ENCODE measurements at places on chromosomes 5 and 9.

DNA sequence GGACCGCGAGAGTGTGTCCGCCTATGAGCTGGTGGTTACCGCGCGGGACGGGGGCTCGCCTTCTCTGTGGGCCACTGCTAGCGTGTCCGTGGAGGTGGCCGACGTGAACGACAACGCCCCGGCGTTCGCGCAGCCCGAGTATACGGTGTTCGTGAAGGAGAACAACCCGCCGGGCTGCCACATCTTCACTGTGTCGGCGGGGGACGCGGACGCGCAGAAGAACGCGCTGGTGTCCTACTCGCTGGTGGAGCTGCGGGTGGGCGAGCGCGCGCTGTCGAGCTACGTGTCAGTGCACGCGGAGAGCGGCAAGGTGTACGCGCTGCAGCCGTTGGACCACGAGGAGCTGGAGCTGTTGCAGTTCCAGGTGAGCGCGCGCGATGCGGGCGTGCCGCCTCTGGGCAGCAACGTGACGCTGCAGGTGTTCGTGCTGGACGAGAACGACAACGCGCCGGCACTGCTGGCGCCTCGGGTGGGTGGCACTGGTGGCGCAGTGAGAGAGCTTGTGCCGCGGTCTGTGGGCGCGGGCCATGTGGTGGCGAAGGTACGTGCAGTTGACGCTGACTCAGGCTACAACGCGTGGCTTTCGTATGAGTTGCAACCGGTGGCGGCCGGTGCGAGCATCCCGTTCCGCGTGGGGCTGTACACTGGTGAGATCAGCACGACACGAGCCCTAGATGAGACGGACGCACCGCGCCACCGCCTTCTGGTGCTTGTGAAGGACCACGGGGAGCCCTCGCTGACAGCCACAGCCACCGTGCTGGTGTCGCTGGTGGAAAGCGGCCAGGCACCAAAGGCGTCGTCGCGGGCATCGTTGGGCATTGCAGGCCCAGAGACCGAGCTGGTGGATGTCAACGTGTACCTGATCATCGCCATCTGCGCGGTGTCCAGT is 1.8 kb downstream of the PCDHA7 start:
- no peak for DNase-seq

GRCh38 chr5:36740259-36740898 is 134.0 kb downstream of the SLC1A3 start:
- DNase-seq: no peak

DNA sequence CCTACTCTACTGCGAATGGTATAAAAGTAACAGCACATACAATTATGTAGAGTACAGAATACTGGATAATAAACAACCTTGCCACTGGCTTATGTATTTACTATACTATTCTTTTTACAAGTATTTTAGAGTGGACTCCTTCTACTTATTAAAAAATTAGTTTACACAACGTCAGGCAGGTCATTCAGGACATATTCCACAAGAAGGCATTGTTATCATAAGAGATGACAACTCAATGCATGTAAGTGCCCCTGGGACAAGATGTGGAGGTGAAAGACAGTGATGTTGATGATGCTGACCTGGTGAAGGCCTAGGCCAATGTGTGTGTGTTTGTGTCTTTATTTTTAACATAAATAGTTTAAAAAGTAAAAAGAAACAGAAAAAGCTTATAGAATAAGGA is 421.7 kb downstream of the CDH12 start:
- DNase-seq: no peak

DNA sequence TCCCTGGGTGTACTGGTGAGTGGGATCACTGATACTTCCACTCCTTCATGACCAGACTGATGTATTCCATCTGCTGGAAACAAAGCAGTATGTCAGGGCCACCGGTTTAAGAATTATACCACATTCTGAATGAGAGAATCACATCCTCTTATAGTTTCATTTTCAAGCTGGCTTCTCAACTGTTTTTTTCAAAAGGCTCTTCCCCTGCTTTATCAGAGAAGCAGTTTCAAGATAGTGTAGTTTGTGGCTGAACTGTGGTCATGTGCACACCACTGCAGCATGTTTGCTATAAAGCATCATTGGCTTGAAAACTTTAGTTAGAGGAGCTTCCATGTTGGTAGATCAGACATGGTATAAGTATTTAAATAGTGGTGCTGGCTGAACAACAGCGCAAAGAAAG is 450.5 kb upstream of the CDH10 start:
- no peak for DNase-seq

- no peak for DNase-seq
These were observed 500 bp downstream of the URM1 start for GRCh38 chr9:128371630-128372117.

DNA sequence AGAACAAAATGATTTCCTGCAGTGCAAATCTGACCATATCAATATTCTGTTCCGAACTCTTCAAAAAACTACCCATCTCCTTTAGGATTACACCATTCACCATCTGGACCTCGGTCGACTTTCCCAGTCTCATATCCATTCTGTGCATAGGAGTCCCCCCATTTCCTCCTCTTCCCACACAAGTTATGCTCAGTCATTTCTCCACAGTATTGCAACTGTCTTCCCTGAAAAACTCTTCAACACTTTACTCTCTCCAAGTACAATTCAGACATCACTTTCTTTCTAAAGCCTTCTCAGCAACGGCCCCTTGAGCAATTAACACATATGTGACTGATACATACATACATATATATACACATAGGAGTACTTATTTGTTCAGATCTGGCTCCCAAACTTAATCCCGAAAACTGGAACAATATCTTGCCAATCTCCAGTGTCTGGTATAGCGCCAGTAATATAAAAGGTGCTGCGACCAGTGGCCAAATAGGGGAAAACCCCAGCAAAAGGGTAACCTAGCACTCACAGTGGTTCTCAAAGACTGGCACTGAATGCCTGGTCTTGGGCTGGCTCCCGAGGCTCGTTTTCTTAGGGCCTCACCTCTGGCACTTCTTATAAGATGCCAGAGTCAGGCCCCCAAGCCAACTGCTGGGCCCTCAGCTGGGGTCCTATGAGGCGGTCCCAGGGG is 629 bp downstream of the ZBTB26 start:
- DNase-seq: no peak

DNA sequence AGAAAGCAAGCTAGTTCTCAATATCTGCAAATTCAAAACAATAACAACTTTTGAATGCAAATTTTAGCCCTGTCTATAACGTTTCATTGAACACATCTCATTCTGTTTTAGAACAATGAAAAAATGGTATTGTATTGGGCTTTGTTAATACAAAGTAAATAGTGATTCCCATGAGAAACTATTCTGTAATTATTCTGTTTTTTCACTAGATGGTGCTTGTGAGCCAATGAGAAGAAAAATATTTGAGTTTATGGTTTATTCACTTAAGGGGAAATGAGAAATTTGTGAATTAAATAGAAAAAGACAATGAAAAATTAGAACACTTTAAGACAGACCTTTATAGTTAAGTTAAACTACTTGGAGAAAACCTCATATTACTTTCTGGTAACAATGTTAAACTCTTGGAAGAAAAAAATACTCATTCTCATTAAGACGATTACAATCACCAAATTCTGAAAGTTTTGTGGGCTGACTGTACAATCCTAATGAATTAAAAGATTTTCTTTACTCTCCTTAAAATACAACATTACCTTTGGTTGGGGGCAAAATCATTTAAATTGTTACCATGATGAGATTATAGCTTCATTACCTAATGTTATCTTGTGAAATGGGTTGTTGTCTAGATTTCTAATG is 127.0 kb downstream of the NNT start:
- peak; percentile 19 for DNase-seq

- DNase-seq: peak; percentile 57
These were observed 74.4 kb upstream of the ATP10B start for GRCh38 chr5:160926428-160926827.

DNA sequence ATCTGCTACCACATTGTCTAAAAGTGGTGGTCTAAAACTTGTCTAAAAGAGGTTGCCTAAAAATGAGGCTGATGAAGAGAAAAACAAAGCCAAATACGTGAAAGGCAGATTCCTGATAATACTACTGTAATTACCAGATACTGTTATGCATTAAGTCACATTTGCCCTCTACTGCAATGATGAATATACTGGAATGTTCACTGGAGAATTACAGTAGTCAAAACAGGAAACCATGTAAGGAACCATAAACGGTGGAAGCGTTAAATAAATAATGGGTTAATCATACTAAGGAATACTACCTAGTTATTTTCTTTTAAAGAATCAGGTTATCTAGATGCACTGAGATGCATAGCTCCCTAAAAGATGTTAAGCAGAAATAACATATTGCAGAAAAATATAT is 201.3 kb downstream of the MCTP1 start:
- DNase-seq: no peak

- no peak for DNase-seq
These were observed at the start of gene PCDHGC5 for GRCh38 chr5:141488591-141489561. Gene PCDHGC5, plus strand, starts transcription at chr5:141489081. Its CDS starts 160 bp downstream, at chr5:141489241.

DNA sequence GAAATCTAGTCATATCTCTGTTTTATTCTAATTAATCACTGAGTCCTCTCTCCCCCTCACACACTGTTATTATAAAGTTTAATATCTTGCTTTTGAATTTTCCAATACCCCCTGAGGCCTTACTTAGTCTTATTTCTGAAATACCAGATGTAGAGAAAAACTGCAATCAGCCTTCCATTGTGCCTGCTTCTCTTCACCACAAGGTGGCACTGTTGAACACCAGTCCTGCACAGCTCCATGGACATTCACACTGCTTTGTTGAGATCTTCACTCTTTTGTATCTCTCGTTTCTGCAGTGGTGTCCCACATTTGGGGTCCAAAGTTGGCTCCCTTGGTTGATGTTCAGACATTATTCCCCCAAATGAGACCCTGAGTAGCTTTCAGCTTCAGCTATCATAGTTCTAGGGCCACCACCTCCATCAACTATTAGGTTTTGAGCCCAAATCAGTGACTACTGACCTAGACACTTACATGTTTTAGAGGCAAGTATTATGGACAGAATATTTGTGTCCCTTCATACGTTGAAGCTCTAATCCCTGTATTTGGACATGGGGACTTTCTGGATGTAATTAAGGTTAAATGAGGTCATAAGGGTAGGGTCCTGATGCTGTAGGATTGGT is 24.3 kb downstream of the BOD1 start:
- DNase-seq: no peak

- no peak for DNase-seq
These were observed 147.7 kb downstream of the DCP2 start for GRCh38 chr5:113124265-113124664.

GRCh38 chr5:55691265-55692105 is 20.6 kb downstream of the SLC38A9 start:
- DNase-seq: no peak

GRCh38 chr5:103706939-103707682 is 144.5 kb upstream of the NUDT12 start:
- no peak for DNase-seq

- no peak for DNase-seq
These were observed 498.8 kb upstream of the CDH18 start for GRCh38 chr5:20486826-20487225.

- DNase-seq: no peak
These were observed 13.8 kb downstream of the ANKRD33B start for GRCh38 chr5:10577371-10578292.

DNA sequence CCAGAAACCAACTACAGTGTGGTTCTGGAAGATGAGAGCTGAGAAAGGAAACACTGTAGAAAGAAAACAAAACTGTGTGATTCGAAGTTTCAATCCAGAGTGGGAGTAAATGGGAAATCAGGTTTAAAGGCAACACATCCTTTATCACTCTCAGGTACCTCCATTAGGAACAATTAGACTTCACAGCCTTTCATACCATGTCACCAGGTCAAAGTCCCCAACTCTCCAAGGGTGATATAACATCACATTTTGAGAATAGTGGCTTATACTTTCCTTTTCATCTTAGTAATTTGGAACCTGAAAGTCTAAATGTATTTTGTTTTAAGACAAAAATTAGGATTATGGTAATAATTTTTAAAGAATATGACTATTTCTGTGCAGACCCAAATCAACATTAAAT is 194.9 kb upstream of the WWC1 start:
- DNase-seq: no peak

- no peak for DNase-seq
These were observed 437.8 kb downstream of the ARHGEF28 start for GRCh38 chr5:74063821-74064220.

DNA sequence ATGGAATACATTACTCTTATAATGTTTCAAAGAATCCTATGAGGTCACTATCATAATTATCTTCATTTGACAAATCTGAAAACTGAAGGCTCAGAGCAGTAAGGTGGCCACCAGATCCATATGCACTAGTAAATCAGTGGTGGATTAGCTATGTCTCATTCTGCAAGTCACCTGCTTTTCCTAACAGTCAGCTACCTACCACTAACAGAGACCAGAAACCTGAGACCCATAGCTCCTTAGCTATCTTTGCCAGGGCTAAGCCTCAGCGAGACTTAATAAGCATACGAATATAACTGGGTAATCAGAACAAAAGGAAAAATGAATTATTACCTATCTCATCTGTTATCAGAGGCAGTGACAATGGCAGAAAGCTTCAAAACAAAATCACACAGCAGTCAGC is 118.7 kb downstream of the AUH start:
- DNase-seq: no peak

GRCh38 chr9:127034691-127035090 is 87.7 kb downstream of the ANGPTL2 start:
- DNase-seq: no peak

- DNase-seq: no peak
These were observed 78.0 kb downstream of the CFAP77 start for GRCh38 chr9:132487980-132488535.

All from left renal cortex interstitium (tissue), 4 donors.